ENCODE measurements at places on chromosomes 6 and 20. TPM values are rescaled to one million over a fixed set of nuclear protein-coding genes. Genes with fewer than 3 reads are reported as not detected.

CCR6 gene
- not detected for total RNA-seq

DNA sequence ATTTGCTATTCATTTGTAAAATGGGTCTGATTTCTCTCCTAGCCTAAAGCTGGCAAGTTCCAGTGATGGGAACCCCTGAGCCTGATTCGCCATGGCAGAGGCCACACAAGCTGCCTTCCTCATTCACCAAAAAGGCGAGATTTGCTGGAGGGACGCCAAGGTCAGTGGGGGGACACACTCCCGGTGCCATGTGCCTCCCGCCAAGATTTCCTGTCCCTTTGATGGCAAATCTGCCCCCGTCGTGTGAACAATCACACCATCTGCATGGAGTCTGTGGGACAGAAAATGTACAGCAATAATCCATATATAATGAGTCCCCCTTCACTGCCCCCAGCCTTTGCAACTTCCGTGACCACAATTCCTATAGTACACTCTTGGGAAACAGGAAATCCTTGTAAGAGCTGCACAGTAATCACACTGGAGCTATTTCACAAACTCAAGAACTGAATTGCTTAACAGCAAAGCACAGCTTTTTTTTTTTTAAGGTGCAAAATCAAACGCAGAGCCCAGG, 15.7 kb upstream of the IGF2R start:
- no peak for DNase-seq
- H3K27me3 ChIP-seq: no peaks in the 10 kb centered on the region
- H3K4me1 ChIP-seq: peaks cover 7% of the 10 kb centered on the region
- H3K36me3 ChIP-seq: no peaks in the 10 kb centered on the region
- no peak overlapping the region for H3K27ac ChIP-seq
- H3K4me3 ChIP-seq: no peak overlapping the region

- H3K4me1 ChIP-seq: no peaks in the 10 kb centered on the region
- H3K27ac ChIP-seq: no peak overlapping the region
- H3K36me3 ChIP-seq: no peaks in the 10 kb centered on the region
- DNase-seq: no peak
- H3K27me3 ChIP-seq: no peaks in the 10 kb centered on the region
- no peak overlapping the region for H3K4me3 ChIP-seq
These were observed 1159.8 kb upstream of the EYS start for GRCh38 chr6:66866801-66867200.

GRCh38 chr6:97195117-97195516, 87.9 kb downstream of the MMS22L start:
- H3K4me1 ChIP-seq: peaks cover 5% of the 10 kb centered on the region
- no peaks in the 10 kb centered on the region for H3K36me3 ChIP-seq
- H3K27ac ChIP-seq: no peak overlapping the region
- no peaks in the 10 kb centered on the region for H3K27me3 ChIP-seq
- no peak overlapping the region for H3K4me3 ChIP-seq
- DNase-seq: no peak

GRCh38 chr20:63641792-63642523, 11.3 kb downstream of the STMN3 start:
- H3K27me3 ChIP-seq: no peaks in the 10 kb centered on the region
- peak; percentile 95 for DNase-seq
- peak overlapping the region; percentile 83 for H3K27ac ChIP-seq
- peak overlapping the region; percentile 21 for H3K4me3 ChIP-seq
- no peaks in the 10 kb centered on the region for H3K36me3 ChIP-seq

DNA sequence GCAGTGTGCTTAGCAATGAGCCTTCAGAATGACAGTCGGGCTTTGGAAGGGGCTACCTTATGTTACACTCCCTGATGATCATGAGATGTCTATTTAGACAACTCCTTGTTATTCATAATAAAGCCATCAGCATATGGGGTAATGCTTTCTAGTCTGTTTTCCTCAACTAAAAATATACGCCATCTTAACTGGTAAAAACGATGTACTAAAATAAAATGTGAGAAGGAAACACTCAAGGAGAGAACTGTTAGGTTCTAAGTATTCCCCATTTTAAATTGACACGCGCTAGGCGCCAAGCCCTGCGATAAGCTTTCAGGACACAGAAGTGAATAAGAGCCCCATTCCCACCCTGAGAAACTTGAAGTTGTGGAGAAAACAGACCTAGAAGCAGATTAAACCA, 43.6 kb downstream of the SOD2 start:
- H3K27me3 ChIP-seq: no peaks in the 10 kb centered on the region
- H3K4me1 ChIP-seq: no peaks in the 10 kb centered on the region
- no peaks in the 10 kb centered on the region for H3K36me3 ChIP-seq
- H3K27ac ChIP-seq: no peak overlapping the region
- no peak for DNase-seq

DNA sequence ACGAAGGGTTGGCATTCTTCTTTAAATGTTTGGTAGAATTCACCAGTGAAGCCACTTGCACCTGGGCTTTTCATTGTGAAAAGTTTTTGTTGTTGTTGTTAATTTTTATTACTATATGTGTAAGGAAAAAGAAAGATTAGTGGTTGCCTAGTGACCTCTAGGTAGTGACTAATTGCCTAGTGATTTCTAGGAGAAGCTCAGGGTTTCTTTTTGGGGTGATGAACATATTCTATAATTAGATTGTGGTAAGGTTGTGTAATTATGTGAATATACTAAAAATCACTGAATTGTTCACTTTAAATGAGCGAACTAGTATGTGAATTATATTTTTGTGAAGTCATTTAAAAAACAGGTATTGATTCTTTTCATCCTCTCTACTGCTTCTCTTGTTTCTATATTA, 123.8 kb upstream of the TMEM170B start:
- no peak overlapping the region for H3K27ac ChIP-seq
- no peak for DNase-seq
- H3K36me3 ChIP-seq: no peaks in the 10 kb centered on the region
- H3K4me3 ChIP-seq: no peak overlapping the region
- H3K27me3 ChIP-seq: no peaks in the 10 kb centered on the region

- H3K4me1 ChIP-seq: peaks cover 30% of the 10 kb centered on the region
- no peaks in the 10 kb centered on the region for H3K27me3 ChIP-seq
- H3K27ac ChIP-seq: no peak overlapping the region
- no peaks in the 10 kb centered on the region for H3K36me3 ChIP-seq
- no peak for DNase-seq
These were observed 6.6 kb downstream of the TDP2 start for GRCh38 chr6:24660105-24660504.

DNA sequence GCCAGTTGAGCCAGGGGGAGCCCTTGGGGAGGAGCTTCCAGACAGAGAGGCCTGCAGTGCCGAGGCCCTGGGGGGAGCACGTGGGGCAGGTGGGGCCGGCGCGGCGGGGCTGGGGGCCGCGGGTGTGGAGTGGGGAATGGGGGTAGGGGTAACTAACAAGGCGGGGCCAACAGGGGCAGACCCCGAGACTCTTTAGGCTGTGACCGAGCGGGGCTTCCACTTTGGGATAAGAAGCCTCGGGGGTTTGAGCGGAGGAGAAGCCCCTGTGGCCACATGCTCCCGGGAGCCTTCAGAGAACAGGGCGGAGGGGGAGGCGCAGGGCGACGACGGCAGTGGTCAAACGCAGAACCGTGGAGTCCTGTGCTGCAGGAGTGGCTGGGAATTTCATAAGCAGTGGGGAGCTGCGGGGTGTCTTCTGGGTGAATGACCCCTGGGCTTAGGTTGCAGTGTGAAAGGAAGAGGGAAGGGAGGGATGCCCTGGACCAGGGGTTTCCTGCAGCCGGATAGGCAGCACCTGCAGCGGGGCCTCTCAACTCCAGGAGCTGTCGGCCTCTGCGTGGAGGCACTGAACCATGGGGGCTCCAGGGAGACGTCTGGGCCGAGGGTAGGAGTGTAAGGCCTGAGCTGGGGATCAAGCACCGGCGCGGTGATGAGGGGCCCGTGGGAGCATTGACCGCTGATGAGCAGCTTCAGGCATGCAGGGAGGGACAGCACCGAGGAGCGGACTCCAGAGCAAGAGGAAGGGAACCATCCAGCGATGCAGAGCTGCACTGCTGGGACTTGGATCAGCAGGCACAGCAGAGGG, 121.0 kb downstream of the SYNDIG1 start:
- H3K4me3 ChIP-seq: no peak overlapping the region
- no peaks in the 10 kb centered on the region for H3K4me1 ChIP-seq
- no peak for DNase-seq

DNA sequence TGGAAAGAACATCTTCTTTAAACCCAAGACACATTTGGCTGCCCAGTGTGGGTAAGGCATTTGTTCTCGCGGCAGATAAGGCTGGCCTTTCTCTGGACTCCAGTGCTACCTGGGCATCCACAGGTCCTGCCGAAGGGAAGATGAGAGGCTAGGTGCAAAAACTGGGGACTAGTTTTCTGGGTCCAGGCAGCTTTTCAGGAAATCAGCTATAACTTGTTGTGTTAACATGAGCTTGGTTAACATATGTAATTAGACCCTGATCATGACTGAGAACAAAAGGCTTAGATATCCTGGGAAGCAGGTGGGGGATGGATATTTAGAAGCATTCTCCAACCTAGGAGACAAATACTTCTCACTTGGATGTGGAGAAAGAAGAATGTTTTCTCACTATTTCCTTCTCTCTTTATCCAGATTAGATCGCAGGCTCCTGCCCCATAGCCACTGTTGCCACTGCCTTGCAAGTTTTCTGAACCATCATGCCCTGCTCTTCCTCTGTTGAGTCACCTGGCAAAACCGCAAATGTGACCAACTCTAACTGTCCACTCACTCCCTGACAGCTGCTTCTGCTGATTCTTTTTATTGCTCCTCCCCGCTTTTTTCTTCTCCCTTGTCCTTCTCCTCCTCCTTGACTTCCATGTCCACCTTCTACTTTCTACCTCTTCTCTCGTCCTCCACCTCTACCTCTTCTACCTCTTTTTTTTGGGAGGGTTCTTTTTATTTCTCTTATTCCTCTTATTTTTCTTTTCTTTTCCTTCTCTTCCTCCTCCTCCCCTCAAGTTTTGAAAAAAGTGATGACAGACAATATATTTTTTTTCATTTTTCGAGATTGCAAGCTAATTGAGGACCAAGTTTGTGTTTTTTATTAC, 258.1 kb downstream of the UTRN start:
- H3K36me3 ChIP-seq: no peaks in the 10 kb centered on the region
- no peak overlapping the region for H3K27ac ChIP-seq
- no peaks in the 10 kb centered on the region for H3K27me3 ChIP-seq

Data from transverse colon (tissue), 4 donors.